ENCODE measurements at places on chromosomes 11 and 22. TPM values are rescaled to one million over a fixed set of nuclear protein-coding genes. Genes with fewer than 3 reads are reported as not detected.

GRCh38 chr11:113593698-113594308 is 112.3 kb downstream of the TMPRSS5 start:
- no peak for DNase-seq

ACCSL gene
- polyA plus RNA-seq: 0.23 TPM

VSIG2 gene
- 28.7 TPM for polyA plus RNA-seq

CNGA4 gene
- polyA plus RNA-seq: 1.5 TPM

DNA sequence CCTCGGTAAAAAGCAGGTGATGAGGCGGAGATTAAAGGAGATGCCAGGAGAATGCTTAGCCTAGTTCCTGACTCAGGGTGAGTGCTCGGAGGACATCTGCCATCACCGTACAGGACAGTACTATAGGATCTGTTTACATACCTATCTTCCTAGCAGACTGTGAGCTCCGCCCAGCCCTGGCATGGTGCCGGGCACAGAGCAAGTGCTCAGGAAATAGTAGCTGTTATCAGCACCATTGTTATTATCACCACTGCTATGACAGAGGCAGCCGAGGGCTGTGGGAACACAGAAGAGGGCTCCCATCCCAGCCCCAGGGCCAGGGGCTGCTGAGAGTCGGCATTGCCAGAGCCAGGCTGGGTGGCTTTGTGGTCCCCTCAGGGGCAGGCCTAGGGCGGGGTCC is 642 bp upstream of the SEPTIN3 start:
- no peak for DNase-seq

DNA sequence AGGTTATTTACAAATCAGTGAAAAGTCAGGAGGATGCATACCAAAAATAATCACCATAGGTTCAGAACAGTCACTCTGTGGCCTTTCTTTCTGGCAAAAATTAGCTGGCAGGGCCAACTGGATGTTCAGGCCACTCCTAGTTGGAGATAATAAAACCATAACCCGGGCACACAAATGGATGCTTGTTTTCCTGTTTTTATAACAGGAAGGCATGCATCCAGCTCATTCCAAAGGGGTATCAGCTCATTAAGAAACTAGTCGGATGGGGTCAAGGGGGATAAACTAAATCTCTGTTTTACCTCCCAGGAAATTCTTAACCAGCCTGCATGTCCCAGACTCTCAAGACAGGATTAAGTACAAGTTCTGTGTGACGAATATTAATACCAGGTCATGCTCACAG is 81.0 kb downstream of the FBXO7 start:
- no peak for DNase-seq

DNA sequence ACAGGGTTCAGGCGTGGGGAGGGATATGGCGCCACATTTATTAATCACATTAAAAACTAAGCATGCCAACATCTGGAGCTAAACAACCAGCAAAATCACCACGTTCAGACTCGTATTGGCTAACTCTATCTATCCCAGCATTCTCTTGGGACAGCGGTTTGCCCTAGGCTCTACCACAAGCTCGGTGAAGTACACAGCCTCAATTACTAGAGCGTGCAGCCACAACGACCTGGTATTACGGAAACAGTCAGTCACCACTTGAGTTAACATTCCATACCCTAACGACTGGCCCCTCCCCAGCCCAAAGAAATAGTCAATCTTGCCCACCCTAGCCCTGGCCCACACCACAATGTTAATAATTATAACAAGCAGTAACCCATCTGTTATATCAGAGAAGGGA is 32.1 kb downstream of the APOL5 start:
- no peak for DNase-seq

LARGE2 gene
- polyA plus RNA-seq: 14.5 TPM

Data from right lung (tissue), 10 donors.